Right cardiac atrium (tissue), 5 donors: ENCODE measurements at places on chromosomes 12 and 14. TPM values are rescaled to one million over a fixed set of nuclear protein-coding genes. Genes with fewer than 3 reads are reported as not detected.

The CEBPE gene
- not detected for total RNA-seq

The NPFF gene
- not detected for total RNA-seq

The CLEC2A gene
- not detected for total RNA-seq

The KRT82 gene
- not detected for total RNA-seq

The RNASE11 gene
- total RNA-seq = not detected

The TAS2R14 gene
- total RNA-seq = 1.4 TPM

The PAPLN gene
- total RNA-seq = 13.5 TPM

The KDM5A gene
- total RNA-seq = 34.1 TPM

The DAO gene
- not detected for total RNA-seq

The WNT1 gene
- not detected for total RNA-seq

The AQP5 gene
- 2.3 TPM for total RNA-seq

The KITLG gene
- 7.7 TPM for total RNA-seq

The IAPP gene
- not detected for total RNA-seq

The FAM181A gene
- not detected for total RNA-seq

The SERPINA1 gene
- total RNA-seq = 3.1 TPM

The NANOG gene
- total RNA-seq = not detected

The SLC39A2 gene
- total RNA-seq = 0.29 TPM

The DPF3 gene
- 25.9 TPM for total RNA-seq

The CATSPERB gene
- 1.5 TPM for total RNA-seq

The VDR gene
- total RNA-seq = 3.0 TPM

The APOLD1 gene
- 43.0 TPM for total RNA-seq
